ENCODE measurements at places on chromosomes 6 and 20.

GRCh38 chr6:90126839-90127238, 169.8 kb downstream of the BACH2 start:
- no peak for DNase-seq

GRCh38 chr6:29764422-29765196, 41.4 kb downstream of the HLA-F start:
- no peak for DNase-seq

- DNase-seq, result no peak
Observed at GRCh38 chr6:10194816-10195672, 219.8 kb downstream of the TFAP2A start.

GRCh38 chr6:74152096-74152675, 456.2 kb downstream of the CD109 start:
- DNase-seq, result peak; percentile 18

- DNase-seq, result no peak
Observed at GRCh38 chr6:593907-594212, 63.0 kb downstream of the HUS1B start.

GRCh38 chr6:34489207-34489805, 23.4 kb downstream of the PACSIN1 start:
- no peak for DNase-seq

GRCh38 chr6:72080260-72080941, 194.1 kb downstream of the RIMS1 start:
- DNase-seq, result no peak

GRCh38 chr6:46352541-46353268, 138.5 kb downstream of the RCAN2 start:
- DNase-seq, result no peak
